Brain pericyte (primary cell): ENCODE measurements at places on chromosomes 2 and 18.

DNA sequence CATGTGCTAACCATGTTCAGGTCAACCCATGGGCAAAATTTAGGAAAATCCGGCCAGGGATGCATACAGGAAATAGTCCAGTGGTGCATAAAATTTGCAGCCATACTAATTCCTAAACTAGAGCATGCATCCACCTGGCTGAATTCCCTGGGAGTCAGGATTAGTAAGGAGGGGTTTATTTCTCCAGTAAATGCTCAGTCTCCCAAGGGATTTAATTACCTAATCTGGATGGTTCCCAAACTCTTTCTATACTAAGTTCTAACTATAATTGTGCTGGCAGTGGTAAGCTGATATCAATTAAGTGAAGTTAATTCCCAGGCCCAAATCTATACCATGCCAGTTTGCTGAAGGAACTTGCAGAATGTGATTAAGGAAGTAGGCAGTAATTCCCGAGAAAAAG, 26.2 kb upstream of the EVA1A start:
- no peak for DNase-seq

GRCh38 chr18:2970772-2971659, 41.9 kb downstream of the LPIN2 start:
- DNase-seq = no peak

- DNase-seq = no peak
These were observed 126.8 kb downstream of the MARCHF4 start for GRCh38 chr2:216245391-216245975.

- DNase-seq = no peak
These were observed 48.4 kb upstream of the SPATS2L start for GRCh38 chr2:200258081-200258480.

DNA sequence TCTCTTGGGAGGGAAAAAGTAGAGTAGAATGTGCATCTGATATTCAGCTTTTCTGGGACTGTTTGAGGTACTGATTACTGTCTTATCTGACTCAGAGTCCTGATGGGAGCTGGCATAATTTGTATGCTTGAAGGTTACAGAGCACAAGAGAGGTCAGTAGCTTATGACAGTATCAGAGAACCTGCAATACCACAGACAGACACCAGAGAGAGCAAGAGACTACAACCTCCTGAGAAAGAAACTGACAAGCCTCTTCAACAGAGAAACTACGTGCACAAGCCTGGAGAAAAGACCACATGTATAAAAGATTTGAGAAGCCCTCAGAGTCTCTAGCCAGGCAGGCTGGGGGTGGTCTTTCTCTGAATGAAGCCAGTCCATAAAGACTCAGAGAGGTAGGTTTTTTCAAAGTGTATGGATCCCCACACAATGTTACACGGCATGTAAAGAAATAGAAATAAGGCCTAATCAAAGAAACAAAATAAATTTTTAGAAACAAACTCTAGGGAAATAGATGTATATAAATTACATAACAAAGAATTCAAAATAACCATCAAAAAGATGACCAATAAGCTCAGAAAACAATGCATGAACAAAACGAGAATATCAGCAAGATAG, 568.3 kb downstream of the LRRTM4 start:
- no peak for DNase-seq

- no peak for DNase-seq
These were observed 130.9 kb downstream of the STK39 start for GRCh38 chr2:168116448-168116847.

DNA sequence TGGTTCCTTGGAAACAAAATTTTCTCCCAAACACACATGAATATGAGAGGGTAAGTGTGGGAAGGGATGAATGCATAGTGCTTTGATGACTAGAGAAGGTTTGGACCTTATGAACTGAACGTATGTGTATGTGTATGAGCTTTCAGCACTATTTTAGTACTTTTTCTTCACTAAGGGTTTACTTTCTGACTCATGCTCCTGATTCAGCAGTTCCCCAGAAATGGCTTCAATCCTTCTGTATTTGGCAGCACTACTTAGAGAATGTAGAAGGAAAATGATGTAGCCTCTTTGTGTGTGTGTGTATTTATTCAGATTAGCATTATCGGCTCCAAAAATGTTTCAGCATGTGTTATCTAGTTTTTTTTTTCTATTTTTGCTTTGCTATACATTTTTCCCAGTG, 22.2 kb downstream of the KCNJ3 start:
- DNase-seq = no peak

DNA sequence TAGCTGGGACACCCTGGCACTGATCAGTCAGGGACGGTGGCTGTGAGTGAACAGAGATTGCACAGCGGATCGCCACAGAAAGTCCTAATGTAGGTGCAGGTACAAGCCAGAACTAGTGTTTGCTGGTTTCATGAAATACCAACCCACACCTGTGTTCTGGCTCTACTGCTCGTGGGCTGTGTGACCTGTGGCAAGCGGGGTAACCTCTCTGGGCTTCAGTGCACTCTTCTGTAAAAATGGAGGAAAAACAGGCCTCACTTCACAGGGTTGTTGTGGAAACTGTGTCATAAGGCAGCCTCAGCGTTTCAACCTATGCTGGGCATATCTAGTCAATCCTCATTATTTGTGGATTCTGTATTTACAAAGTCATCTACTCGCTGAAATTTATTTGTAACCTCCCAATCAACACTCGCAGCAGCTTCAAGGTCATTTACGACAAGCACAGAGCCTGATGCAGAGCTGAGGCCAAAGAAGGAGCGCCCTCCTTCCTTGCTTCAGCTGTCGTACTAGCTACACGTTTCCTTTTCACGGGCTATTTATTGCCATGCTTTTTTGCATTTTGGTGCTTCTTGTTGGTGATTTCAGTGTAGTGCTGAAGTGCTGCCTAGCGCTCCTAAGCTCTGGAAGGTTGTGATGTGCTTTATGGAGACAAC, 30.0 kb downstream of the GPR45 start:
- no peak for DNase-seq

- no peak for DNase-seq
These were observed 121.3 kb downstream of the GREB1L start for GRCh38 chr18:21363348-21363747.

- DNase-seq = no peak
These were observed 54.4 kb downstream of the CWC22 start for GRCh38 chr2:179952658-179953057.

DNA sequence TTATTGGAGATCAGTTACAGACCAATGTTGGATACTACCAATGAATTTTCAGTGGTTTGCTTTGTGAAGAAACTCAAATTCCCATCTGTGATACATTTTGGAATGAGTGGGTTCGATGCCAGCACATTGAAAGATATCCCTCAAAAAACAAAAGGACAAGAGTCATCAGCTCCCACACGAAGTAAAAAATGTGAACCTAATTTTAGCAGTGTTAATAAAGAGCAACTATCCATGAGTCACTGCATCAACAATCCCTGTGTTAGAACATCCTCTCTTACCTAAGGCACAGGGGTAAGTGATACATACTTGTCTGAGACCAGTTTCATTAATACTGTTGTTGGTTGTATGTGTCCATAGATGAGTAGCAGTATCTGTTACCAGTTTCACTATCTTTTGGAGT, 551.8 kb upstream of the SOX11 start:
- no peak for DNase-seq
